H9 (cell line): ENCODE measurements at places on chromosomes 4 and X. TPM values are rescaled to one million over a fixed set of nuclear protein-coding genes. Genes with fewer than 3 reads are reported as not detected.
A peak's percentile ranks its signal among the peaks of the same experiment; 100 is the strongest.

Gene GPC4
- 416 and 418 TPM in 2 replicates for total RNA-seq

Gene H2BW2
- total RNA-seq, result not detected in 2 replicates

Gene PAGE4
- total RNA-seq, result 0.57 TPM in 1 of 2 replicates, not detected in the other

Gene HSFX4
- total RNA-seq, result not detected in 2 replicates

Gene RTL5
- total RNA-seq, result 1.1 and 1.2 TPM in 2 replicates

Gene SAGE1
- total RNA-seq, result not detected in 2 replicates

DNA sequence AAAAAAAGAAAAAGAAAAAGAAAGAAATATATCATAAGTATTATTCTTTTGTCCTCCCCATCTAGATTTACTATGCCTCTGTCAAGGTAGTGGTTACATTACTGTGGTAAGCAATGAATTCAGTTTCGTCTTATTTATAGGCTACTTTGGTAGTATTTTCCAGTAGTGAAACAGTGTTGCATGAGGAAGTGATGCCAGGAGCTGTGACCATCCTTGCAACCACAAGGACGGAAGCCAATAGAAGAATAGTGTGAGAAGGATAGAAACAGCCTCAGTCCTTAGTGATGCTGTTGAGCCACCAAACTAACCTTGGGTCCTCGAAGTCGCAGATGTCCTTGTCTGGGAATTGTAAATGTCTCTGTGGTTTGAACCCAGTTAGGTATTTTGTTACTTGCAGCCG lies 328.5 kb downstream of the PPP3CA start:
- no peak for DNase-seq
- no peak overlapping the region for H3K4me3 ChIP-seq
- peaks cover 8% of the 10 kb centered on the region for H3K4me1 ChIP-seq
- H3K27ac ChIP-seq, result no peak overlapping the region
- H3K36me3 ChIP-seq, result peaks cover 9% of the 10 kb centered on the region; the same call in 1 of the 3 replicates
- H3K27me3 ChIP-seq, result no peaks in the 10 kb centered on the region

- no peaks in the 10 kb centered on the region for H3K27me3 ChIP-seq
- H3K27ac ChIP-seq, result no peak overlapping the region
- no peak for DNase-seq
- no peaks in the 10 kb centered on the region for H3K36me3 ChIP-seq
- no peak overlapping the region for H3K4me3 ChIP-seq
Observed at GRCh38 chr4:112170451-112170993, 25.3 kb downstream of the FAM241A start.

DNA sequence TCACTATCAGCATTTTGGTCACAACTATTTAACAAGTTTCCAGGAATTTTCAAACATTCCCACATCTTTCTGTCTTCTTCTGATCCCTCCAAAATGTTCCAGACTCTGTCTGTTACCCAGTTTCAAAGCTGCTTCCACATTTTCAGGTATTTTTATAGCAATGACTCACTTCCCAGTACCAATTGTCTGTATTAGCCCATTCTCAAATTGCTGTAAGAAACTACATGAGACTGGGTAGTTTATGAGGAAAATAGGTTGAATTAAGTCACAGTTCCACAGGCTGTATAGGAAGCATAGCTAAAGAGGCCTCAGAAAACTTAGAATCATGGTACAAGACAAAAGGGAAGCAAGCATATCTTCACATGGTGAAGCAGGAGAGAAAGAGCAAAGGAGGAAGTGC lies 475.0 kb upstream of the PCDH7 start:
- no peaks in the 10 kb centered on the region for H3K4me1 ChIP-seq
- H3K4me3 ChIP-seq, result no peak overlapping the region
- H3K27ac ChIP-seq, result no peak overlapping the region

DNA sequence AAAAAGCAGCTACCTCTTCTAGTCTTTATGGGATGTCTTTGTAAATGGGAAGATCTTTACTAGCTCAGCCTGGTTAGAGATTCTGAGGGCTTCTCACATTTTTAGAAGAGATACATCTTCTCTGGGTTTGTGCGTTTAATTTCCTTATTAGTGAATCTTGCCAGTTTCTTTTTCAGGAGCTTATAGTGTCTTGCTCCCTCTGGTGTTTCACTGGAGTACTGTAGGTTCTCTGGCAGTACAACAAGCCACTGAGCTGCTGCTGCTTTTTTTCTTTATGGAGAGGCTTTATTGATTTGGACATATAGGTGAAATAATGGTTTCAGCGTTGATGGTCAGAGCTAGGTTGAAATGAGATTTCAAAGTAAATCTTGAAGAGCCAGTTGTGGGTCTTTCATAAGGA lies 82.9 kb downstream of the LAS1L start:
- H3K27me3 ChIP-seq, result no peaks in the 10 kb centered on the region
- no peak overlapping the region for H3K27ac ChIP-seq
- H3K36me3 ChIP-seq, result peaks cover 38% of the 10 kb centered on the region
- no peak overlapping the region for H3K4me3 ChIP-seq
- no peaks in the 10 kb centered on the region for H3K4me1 ChIP-seq
- DNase-seq, result no peak

DNA sequence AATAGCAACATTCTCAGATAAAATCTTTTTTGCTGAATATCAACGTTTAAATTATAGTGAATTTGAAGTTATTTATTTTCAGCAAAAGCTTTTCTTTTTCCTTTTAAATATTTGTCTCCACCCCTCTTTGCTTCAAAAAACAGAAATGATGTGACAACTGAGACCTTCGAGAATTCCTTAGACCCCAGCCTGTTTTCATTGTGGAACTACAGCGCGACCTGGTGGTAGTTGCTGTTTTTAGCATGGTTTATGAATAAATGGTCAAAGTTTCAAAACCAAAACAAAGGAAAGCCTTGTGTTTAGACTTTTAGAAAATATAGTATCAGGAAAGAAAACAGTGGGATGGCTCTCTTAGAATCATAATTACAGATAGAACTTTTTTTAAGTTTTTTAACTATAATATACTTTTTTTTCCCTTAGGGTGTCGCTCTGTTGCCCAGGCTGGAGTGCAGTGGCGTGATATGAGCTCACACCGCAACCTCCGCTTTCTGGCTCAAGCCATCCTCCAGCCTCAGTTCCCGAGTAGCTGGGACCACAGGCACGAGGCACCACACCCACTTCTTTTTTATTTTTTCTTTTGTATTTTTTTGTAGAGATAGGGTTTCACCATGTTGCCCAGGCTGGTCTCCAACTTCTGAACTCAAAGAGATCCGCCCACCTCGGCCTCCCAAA lies 26.8 kb upstream of the TMEM184C start:
- H3K4me3 ChIP-seq, result no peak overlapping the region
- no peaks in the 10 kb centered on the region for H3K36me3 ChIP-seq

GRCh38 chr4:102478186-102478585 lies 23.0 kb upstream of the NFKB1 start:
- no peak overlapping the region for H3K27ac ChIP-seq
- no peaks in the 10 kb centered on the region for H3K27me3 ChIP-seq
- H3K36me3 ChIP-seq, result peaks cover 17% of the 10 kb centered on the region; the same call in 1 of the 2 replicates
- peak; percentile 53 for DNase-seq
- H3K4me3 ChIP-seq, result no peak overlapping the region
- H3K4me1 ChIP-seq, result no peaks in the 10 kb centered on the region

DNA sequence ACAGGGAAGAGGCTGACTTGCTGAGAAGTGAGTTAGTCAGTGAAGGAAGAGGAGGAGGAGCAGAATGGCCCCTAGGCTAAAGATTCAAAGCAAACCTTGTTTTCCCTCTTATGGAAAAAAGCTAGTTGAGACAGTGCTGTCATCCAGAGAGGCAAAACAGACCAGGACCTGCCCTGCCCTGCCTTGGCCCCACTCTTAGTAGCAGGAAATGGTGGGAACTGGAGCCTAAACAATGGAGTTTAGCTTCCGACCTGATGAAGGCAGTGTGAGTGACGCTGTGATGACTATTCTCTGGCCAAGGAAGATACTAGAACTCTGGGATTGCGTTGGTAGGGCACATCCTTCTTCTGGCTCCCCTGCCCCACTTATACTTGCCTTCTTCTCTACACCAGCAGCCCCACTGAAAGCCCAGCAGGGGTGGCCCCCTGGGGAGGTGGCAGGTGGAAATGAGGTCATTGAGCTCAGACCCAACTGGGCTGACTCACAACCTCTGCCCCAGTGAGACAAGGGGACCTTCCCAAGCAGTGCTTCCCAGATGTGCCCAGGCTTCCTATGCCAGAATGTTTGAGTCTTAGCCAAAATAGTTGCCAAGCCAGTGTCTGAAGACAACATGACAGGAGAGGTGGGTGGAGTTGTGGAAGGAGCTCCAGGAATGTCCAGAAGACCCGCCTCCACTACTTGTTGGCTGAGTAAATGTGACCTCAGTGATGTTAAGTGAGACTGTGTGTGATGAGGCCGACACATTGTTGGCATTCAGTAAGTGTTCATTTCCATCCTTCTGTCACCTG lies 38.8 kb downstream of the MSN start:
- H3K27me3 ChIP-seq, result no peaks in the 10 kb centered on the region
- no peak overlapping the region for H3K27ac ChIP-seq
- no peak overlapping the region for H3K4me3 ChIP-seq
- no peak for DNase-seq

DNA sequence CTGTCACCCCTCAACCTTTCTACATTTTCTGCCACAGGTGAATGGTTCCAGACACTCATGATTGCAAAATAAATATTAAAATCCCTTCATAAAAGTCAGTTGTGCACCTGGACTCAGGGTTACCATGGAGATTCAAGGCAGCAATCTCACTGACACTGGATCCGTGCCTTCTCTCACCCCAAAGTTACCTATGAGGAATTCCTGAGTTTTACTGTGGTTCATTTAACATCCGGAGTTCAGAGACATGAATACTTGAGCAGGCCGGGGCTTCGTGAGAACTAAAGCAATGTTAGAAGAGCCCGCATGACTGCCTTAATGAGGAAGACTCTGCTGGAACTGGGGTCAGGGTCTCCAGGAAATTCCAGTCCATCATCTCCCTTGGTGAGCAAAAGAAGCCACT lies 12.5 kb upstream of the CLNK start:
- DNase-seq, result no peak
- H3K4me1 ChIP-seq, result no peaks in the 10 kb centered on the region
- H3K36me3 ChIP-seq, result no peaks in the 10 kb centered on the region

GRCh38 chr4:184171011-184171410 lies 46.7 kb downstream of the ENPP6 start:
- H3K27ac ChIP-seq, result no peak overlapping the region
- H3K27me3 ChIP-seq, result no peaks in the 10 kb centered on the region
- peaks cover 2% of the 10 kb centered on the region; the same call in 1 of the 2 replicates for H3K4me1 ChIP-seq
- no peak overlapping the region for H3K4me3 ChIP-seq
- DNase-seq, result peak; percentile 80

DNA sequence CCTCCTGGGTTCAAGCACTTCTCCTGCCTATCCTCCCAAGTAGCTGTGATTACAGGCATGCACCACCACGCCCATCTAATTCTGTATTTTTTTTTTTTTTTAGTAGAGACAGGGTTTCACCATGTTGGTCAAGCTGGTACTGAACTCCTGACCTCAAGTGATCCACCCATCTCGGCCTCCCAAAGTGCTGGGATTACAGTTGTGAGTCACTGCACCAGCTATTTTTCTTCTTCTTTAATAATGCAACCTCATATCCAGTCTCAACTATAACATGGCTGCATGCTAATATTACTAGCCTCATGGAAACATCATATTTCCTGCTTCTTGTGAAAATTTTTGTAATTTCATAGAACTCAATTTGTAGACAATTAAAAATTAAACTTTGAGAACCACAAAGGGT lies 706.5 kb downstream of the KCTD8 start:
- H3K27me3 ChIP-seq, result no peaks in the 10 kb centered on the region
- no peak overlapping the region for H3K4me3 ChIP-seq
- no peak for DNase-seq
- H3K27ac ChIP-seq, result no peak overlapping the region
- no peaks in the 10 kb centered on the region; the same call in 2 of the 3 replicates for H3K36me3 ChIP-seq

DNA sequence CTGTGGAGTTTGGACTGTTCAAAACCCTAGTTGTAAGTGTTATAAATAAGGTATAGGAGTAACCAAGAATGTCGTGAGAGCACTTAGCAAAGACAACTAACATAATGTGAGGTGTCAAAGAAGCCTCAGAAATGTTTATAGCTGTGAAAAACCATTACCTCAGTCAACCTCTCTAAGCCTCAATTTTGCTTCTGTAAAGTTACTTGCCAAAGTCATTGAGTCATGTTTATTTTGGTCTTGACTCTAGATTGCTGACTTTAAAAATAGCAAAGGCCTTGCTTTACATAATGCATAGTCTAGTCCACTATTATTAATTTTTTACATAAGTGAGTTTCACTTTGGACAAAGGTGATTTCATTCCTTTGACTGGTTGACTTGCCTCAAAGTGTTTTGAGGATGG lies 257.6 kb upstream of the CXXC4 start:
- H3K27ac ChIP-seq, result no peak overlapping the region
- H3K4me3 ChIP-seq, result no peak overlapping the region
- DNase-seq, result no peak
- no peaks in the 10 kb centered on the region for H3K4me1 ChIP-seq
- H3K36me3 ChIP-seq, result no peaks in the 10 kb centered on the region

GRCh38 chrX:16524316-16524715 lies 125.6 kb upstream of the S100G start:
- no peak for DNase-seq
- no peak overlapping the region for H3K4me3 ChIP-seq
- H3K27me3 ChIP-seq, result no peaks in the 10 kb centered on the region
- peaks cover 29% of the 10 kb centered on the region for H3K36me3 ChIP-seq

DNA sequence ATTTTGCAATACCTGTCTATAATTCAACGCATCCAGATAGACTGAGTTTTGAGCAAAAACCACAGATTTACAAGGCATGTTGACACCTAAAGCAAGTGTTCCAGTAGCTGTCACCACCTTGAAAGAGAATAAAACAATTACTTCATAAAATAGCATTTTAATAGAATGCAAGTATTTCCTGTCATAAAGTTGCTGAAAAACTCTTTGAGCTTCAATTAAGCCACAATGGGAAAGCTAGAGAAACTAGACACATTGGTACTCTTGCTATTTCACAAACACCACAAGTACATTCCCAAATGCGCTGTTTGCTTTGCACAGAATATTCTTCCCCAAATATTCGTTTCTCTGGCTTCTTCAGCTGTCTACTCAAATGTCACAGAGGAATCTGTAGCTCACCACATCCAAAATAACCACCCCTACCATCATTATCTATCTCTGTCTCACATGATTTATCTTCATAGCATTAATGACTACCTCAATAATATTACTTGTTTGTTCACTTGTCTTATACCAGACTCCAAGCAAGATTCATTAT lies 70.3 kb downstream of the DDX60 start:
- no peaks in the 10 kb centered on the region for H3K27me3 ChIP-seq
- no peak overlapping the region for H3K27ac ChIP-seq
- peaks cover 5% of the 10 kb centered on the region; the same call in 1 of the 2 replicates for H3K36me3 ChIP-seq

GRCh38 chr4:123350191-123350544 lies 46.4 kb upstream of the SPRY1 start:
- no peaks in the 10 kb centered on the region for H3K27me3 ChIP-seq
- no peak overlapping the region for H3K4me3 ChIP-seq
- no peak overlapping the region for H3K27ac ChIP-seq
- DNase-seq, result peak; percentile 78
- no peaks in the 10 kb centered on the region for H3K4me1 ChIP-seq

- H3K4me3 ChIP-seq, result no peak overlapping the region
- H3K27me3 ChIP-seq, result no peaks in the 10 kb centered on the region
- no peak overlapping the region for H3K27ac ChIP-seq
- H3K4me1 ChIP-seq, result no peaks in the 10 kb centered on the region
Observed at GRCh38 chrX:12722314-12722713, 68.9 kb upstream of the PRPS2 start.

DNA sequence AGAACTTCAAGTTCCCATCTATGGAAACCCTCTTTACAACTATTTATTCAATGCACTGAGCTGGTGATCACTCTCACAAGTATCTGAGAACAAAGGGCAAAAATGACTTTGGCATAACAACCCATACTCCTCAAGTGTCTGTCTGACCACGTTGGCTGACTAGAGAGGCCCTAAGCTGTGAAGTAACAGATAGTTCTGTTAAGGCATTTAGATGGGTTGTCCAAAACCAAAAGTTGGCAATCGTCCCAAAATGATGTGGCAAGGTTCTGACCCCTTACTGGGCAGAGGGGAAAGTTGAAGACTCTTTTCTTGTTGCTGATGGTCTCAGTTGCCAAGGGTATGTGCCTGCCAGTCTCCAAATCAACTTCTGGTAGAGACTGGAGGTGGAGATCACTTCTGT lies 524.8 kb downstream of the PPARGC1A start:
- no peaks in the 10 kb centered on the region for H3K27me3 ChIP-seq
- no peak for DNase-seq
- no peak overlapping the region for H3K4me3 ChIP-seq
- no peak overlapping the region for H3K27ac ChIP-seq
